Renal cortex interstitium (tissue), 15 donors: ENCODE measurements at places on chromosomes 12 and 14.

- DNase-seq: no peak
Measured at GRCh38 chr14:32230695-32231280, 27.7 kb upstream of the RNU6-8 start.

DNA sequence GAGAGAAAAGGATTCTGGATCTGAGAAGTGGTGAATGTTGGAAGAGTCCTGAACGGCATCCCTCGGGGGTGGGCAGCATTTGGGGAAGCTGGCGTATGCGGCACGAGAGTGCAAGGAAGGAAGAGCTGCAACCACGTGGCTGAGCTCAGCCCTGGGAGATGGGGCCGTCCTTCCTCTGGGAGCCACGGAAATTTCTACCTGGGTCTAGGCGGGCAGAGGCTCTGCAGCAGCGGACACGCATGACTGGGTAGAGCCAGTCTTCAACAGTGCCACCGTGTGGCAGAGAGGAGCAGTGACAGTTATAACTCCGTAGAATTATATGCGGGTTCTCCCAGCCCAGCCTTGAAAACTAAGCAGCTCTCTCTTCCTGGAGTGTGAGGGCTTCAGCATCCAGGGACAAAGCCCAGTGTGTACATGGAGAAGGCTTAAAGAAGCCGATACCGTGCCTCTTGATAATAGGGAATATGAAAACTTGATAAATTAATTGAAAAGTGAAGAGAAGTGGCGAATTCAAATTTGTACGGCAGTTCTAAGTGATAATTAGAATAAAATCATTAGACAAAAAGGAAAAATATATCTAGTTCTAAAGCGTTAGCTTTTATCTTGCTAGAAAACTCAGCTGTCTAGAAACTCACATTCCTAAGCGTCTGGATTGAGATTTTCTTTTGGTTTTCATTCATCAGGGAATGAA, 82.9 kb upstream of the STXBP6 start:
- DNase-seq: peak; percentile 48

- peak; percentile 86 for DNase-seq
Measured at GRCh38 chr14:52131640-52132320, 62.9 kb upstream of the NID2 start.

DNA sequence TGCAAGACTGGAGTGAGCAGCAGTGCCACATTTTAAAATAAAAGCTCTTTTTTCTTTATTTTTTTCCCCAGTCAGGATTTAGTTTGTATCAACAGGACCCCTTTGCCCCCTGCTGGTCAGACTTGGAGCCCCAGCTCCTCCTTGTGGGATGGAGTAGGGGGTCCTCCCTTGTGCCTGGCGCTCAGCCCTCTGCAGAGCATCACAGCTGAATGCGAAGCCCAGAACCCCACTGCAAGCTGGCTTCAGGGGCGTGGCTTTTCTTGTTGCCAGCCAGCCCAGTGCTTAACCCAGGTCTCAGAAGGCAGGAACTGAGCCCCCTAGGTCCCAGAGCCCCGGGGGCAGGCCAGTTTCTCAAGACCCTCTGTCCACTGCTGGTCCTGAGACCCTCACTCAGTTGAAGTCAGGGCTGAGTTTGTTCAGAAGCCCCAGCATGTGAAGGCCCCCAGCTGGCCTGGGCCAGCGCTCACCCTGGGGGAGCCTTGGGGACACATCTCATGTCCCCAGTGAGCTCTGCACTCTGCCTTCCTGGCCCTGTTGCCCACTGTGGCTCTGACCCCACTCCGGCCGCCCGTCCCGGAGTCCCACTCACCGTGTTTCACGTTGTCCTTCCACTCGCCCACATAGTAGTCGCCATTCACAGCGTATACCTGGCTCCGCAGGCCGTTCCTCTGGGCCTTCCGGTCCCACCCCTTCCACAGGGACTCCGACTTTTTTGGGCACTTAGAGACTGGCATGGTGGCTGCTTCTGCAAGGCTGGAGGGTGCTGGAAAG, 519 bp downstream of the MORN3 start:
- DNase-seq: no peak

DNA sequence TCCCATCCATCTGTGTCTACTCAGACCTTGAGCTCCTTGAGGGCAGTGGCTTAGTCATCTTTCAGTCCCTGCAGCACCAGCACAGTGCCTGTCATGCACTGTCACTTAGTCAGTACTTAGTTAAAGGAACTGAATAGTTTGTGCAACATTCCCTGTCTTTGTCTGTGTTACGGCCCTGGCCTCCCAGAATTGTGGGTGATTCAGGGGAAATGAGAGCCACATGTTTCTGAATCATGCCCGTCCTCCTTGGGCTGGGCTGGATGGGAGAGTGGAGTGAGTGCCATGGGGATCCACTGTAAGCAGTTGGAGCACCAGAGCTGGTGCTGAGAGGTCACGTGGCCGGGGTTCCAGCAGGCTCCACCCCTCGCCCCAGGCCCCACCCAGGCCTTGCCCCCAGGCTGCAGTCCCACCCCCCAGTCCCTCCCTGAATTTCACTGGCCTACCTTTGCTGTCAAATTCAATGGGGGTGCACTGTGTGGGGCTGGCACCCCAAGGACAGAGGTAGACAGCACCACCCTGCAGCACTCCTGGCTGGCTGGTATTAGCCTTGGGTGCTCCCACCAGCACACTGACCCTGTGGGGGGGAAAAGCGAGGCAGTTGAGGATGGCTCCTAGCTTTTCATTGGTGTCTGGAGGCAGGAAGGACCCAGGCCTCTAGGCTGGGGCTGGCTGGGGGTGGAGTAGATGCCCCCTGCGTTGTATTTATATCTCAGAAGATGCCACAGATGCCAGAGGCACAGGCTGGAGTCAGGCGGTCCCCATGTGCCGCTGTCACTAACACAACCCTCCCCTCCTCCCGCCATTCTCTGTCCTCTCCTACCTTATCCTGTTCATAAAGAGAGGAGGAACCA, 7.5 kb downstream of the ITGA5 start:
- DNase-seq: no peak

DNA sequence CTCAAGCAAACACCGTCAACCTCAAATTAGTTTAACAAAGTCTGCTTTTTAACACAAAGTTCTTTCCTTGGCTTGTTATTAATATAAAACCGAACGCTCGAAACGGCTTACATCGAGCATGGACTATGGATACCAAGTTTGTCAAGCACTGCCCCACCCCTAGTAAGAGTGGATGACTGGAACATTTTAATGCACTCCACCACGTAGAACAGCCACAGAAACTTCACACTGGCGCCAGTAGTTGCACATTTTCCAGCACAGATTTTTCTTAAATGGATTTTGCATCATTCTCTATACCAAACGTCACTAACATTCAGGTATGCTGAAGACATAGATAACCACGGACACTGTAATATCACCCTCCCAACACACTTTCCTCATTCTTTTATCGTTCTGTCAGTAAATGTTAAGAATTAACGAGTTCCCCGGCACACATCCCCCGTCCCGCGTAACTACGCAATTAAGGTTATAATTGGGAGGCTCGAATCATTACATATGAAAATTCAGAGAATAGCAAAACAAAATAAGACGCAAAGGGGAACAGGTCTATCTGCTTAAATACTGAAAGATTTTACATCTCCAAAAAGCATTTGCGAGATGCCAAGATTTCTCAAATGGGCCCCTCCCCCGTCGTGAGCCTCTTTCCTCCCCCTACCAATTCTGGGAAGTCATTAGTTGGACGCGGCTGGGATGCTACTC, 990 bp downstream of the FERMT2 start:
- DNase-seq: no peak

DNA sequence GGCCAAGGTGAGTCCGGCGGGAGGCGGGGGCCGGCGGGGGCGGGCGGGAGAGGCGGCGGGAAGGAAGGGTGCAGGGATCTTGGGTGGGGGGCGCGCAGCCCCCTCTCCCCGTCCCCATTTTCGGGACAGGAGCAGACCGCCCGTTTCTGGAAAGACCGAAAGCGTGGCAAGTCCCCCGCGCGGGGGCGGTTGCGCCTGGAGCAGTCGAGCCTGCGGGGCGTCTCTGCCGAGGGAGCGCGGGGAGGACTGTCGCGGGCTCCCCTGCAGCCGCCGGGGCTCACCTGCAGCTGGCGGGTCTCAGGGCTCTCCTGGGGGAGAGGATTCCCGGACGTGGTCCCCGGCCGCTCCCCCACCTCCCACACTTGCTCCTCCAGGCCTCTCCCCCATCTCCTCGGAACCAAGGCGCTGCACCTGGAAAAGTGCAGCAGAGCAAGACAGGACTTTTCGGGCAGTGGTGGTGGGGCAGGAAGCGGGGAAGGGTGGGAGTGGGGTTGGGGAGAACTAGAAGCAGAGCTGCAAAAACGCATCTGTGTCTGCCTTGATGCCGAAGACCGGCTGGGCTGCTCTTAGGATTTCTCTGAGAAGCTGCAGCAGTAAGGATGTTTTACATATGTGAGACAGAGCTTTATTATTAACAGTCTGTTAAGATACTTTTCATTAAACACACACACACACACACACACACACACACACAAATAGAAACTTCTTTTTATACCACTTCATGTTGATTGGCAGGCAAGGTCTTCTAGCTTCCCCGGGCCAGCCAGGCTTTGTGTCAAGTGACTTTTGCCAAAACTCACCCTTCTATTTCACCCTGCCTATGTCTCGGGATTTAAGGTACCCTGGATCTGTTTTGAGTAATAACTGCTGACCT, 677 bp downstream of the C12orf75 start:
- DNase-seq: no peak

DNA sequence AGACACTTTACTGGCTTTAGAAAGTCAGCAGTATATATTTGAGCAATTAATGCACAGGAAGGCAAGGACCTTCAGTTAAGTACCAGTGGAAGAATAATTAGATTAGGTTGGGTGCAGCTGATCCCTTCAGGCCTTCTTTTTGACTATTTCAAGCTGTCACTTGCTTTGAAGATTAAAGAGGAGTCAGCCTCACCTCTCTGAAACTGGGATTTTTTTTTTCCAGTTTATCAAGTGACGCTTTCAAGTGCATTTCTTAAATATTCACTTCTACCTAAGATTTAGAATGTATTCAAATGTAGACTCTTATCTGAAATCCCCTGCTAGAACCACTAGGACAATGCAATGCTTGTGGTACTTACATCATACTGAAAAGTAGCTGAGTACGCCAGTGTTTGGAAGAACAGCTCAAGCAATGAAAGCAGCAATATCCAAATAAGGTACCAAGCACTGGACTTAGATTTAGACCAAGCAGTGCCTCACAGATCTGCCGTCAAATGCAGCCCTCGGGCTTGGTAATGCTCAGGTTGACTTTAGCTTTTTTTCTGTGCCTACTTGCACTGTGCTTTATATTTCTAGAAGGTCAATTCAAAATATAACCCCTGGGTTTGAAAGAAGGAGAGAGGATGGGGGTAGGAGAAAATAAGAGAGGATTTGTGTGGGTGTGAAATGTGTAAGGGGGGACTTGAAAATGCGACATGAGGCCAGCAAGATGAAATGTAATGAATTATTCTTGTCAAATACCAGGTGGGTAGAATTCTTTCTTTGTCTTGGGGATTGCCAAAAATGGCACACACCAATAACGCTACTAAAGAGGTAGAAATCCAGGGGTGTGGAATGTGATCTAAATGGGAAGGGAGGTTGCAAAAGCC, 3.7 kb upstream of the FERMT2 start:
- no peak for DNase-seq

- DNase-seq: no peak
Measured at GRCh38 chr14:103207388-103208072, 84.3 kb downstream of the TNFAIP2 start.
